ENCODE measurements at places on chromosomes 3 and 15. TPM values are rescaled to one million over a fixed set of nuclear protein-coding genes. Genes with fewer than 3 reads are reported as not detected.

TERC gene
- 0.86 TPM for total RNA-seq

- no peak for DNase-seq
Observed at GRCh38 chr3:102163039-102163817, 271.6 kb upstream of the ZPLD1 start.

GRCh38 chr3:132198516-132198915 is 118.7 kb upstream of the ACP3 start:
- DNase-seq, result no peak

- no peak for DNase-seq
Observed at GRCh38 chr3:105304487-105304886, 62.2 kb upstream of the ALCAM start.

- no peak for DNase-seq
Observed at GRCh38 chr3:31505371-31506048, 27.2 kb upstream of the STT3B start.

DNA sequence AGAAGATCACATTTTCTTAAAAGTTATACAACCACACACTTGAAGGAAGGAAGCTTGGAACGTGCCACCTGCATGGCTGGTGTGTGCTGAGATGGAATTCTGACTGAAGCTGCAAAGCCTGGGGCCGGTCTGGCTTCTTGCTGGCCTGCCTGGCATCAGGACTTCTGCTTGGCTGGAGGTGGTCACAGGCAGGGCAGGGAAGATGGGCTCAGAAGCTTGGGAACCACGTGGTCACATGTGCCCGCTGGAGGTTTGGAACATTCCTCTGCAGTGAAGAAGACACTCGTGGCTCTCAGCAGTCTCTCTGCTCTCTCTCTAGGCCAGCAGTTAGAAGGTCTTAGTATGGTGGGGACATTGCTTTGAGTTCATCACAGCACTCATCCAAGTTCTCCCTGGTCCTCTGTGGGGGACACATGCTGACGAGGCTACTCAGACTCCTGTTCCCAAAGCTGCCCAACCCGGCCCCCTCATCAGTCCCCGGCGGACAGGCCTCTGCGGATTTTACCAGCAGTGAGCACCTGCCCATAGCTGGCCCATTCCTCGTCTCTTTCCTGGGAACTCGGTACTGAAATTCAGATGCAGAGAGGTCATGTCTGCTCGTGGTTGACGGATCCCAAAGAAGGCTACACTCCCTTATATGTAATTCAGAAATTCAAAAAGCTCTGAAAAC is 229.0 kb downstream of the ADAMTS17 start:
- peak; percentile 70 for DNase-seq

TMEM212 gene
- not detected for total RNA-seq

DNA sequence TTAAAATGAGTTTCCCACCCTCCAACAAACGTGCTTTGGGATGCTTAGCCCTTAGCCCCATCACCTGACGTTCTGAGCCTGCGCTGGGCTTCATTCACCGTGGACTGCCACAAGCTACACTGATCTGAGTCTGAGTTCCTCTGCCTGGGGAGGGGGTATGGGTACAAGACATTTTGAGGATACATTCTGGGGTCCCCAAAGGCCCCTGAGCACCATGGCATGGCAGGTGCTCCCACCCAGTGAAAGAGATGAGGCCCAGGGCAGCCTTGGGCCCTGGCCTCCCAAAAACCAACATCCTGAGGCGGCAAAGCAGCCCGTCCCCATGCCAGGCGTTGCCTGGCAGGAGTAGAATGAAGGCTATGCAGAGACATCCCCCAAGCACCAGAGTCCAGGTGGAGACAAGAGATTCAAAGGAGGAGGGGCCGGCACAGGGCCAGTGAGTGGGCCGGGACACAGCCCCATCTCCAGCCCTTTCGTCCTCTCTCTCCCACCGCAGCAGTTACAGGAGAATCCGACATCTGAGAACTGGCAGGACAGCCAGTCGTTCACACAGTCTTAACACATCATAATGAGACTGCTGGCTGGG is 74.5 kb downstream of the VGLL4 start:
- DNase-seq, result no peak

DNA sequence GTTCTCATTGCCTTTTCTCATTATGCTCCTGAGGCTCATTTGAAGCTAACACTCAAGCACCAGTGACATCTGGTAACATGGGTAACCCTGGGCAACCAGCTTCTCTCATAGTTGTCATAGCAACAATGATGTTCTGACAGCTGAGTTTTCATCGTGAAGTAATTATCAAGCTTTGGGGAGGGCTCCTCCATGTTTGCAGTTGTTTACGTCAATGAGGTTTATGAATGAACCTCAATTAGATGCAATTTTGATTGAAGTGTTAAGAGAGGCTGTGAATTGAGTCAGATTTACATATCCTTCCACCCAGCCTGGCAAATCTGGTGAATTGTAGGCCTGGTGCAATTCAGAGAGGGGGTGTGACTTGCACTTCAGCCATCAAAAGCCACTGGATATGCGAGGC is 119.3 kb upstream of the CHD2 start:
- DNase-seq, result no peak

TRPM7 gene
- total RNA-seq, result 34.5 TPM

DNA sequence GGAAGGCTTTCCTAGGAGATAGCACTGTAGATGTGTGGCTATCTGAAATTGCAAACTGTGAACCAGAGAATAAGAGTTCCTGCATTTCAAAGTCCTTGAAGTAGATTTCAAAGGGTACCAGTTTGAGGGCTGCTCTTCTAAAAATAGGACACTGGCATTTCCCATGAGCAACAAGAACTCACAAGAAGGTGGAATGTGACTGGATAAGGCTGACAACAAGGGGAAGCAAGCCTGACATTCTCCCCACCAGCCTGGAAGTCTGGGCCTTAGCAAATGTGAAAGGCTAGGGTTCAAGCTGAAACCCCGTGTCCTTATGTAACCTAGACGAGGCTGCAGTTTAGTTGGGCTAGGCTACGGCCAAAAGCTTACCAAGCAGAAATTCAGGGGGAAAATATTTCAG is 18.7 kb upstream of the TJP1 start:
- no peak for DNase-seq

DNA sequence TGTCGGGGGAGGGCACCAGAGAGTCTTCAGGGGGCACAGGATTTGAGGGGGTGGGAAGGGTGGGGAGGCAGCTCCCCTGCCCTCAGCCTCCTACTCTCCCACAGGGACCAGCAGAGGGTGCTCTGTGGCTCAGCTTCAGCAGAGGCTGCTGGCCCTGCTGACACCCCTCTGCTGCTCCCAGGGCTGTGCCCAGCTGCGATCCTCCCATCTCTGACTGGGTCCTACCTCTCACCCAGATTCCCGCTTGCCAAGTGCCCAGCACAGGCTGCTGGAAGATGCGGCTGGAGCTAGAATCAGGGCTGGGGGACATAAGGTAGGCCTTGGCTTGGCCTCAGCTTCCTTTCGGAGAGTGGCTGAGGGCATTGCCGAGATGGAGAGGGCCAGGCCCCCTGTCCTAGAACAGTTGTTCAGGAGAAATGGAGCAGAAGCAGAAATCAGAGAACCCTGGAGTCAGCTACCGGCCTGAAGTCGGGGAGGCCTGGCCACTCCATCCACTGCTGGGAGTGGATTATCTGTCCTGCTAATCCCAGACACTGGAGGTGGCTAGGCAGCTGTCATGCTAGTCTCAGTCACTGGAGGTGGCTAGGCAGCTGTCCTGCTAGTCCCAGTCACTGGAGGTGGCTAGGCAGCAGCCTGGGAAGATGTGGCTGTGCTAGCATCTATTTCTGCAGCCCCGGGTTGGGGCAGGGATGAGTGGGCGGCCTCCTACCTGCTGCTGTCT is 3.9 kb downstream of the GRM2 start:
- DNase-seq, result peak; percentile 66

RNF13 gene
- 46.6 TPM for total RNA-seq

GP9 gene
- 0.27 TPM for total RNA-seq

GRCh38 chr3:50303013-50303815 is at the start of gene HYAL1:
Gene HYAL1, minus strand, starts transcription at chr3:50303574. Its CDS starts 618 bp downstream, at chr3:50302956.
- peak; percentile 90 for DNase-seq

C3orf49 gene
- not detected for total RNA-seq

GRCh38 chr3:116148881-116149851 is 296.1 kb downstream of the LSAMP start:
- DNase-seq, result no peak

DNA sequence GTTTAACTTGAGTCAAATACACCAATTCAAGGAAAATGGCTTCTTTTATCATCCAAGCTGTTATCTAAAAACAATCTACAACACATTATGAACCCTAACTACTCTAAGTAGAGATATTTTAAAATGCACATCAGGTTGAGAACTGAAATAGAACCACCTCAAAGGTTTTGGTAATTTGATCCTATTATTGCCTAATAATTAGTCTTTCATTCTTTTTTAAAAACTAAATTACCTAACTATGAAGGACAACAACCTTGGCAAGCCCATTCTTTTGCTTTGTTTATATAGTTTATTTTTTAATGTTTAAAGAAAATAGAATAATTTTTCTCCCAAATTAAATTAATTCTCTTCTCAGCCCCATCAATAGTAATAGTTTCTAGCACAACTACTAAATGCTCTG is 61.1 kb upstream of the PPIB start:
- no peak for DNase-seq

DNA sequence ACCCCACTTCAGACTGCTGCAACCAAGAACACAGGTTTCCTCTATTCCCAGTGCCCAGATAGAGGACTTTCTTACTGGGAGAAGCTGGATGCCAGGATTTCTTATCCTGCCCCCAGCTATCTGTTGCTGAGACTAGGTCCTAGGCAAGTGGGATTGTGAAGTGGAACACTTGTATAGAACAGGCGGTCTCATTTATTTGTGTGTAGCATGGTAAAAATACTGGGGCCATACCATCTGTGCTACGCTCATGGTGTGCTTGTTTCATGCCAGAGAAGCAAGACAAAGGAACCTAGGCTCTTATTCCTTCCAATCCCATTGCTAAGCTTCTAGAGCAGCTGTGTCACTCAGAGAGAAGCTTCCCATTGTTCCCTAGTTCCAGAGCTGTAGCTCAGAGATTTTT is 191.5 kb upstream of the EPHA6 start:
- DNase-seq, result no peak

DLL4 gene
- 11.5 TPM for total RNA-seq

MCF2L2 gene
- total RNA-seq, result 1.1 TPM

GRCh38 chr3:133781570-133781969 is 24.0 kb upstream of the SRPRB start:
- DNase-seq, result no peak

GRCh38 chr3:81716870-81717509 is 44.5 kb downstream of the GBE1 start:
- DNase-seq, result no peak

- DNase-seq, result peak; percentile 15
Observed at GRCh38 chr15:68391121-68391520, 40.8 kb downstream of the ITGA11 start.

DNA sequence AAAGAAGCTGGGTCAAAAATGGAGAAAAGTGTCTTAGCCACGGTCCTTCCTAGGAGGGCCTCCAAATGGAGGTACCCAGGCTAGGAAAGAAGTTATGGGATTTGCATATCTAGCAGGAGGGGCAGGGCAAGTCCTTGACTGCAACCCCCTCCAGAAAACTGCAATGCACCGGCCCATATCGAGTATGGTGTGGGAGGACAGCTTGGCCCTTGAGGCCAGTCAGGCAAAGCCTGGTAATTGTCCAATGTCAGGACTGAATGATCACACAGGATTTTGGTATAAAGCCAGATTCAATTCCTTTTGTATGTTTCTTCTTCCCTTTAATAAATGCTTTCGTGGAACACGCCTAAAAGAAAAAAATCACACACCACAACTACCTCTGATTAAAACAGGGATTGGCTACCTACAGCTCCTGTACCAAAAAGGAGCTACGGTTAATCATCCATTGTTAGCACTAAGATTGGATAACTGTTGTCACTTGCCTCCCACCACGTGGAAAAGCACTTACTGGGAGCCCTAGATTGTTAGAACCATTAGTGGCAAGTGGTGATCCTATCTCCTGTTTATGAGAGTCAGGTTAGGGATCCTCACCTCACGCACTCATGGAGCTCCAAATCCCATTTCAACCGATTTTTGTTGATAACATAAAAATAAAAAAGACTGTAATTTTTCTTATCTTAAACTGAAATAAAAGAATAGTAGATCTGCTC is 1.2 kb downstream of the ZNF770 start:
- DNase-seq, result no peak

DNAH12 gene
- total RNA-seq, result 0.22 TPM

CDCP1 gene
- total RNA-seq, result 0.57 TPM

GRCh38 chr3:37543666-37544065 is 318.0 kb upstream of the CTDSPL start:
- no peak for DNase-seq

DNA sequence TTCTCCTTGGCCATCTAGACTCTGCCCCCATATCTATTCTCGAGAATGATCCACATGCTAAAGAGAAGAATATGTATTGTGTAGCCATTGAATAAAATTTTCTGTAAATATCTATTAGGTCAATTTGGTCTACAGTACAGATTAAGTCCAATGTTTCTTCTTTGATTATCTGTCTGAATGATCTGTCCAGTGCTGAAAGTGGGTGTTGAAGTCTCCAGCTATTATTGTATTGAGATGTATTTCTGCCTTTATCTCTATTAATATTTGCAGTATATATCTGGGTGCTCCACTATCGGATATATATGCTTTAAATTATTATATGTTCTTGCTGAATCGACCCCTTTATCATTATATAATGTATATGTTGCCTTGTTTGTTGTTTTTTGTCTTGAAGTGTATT is 384.9 kb upstream of the ROBO1 start:
- DNase-seq, result no peak

CLRN1 gene
- total RNA-seq, result not detected

DNA sequence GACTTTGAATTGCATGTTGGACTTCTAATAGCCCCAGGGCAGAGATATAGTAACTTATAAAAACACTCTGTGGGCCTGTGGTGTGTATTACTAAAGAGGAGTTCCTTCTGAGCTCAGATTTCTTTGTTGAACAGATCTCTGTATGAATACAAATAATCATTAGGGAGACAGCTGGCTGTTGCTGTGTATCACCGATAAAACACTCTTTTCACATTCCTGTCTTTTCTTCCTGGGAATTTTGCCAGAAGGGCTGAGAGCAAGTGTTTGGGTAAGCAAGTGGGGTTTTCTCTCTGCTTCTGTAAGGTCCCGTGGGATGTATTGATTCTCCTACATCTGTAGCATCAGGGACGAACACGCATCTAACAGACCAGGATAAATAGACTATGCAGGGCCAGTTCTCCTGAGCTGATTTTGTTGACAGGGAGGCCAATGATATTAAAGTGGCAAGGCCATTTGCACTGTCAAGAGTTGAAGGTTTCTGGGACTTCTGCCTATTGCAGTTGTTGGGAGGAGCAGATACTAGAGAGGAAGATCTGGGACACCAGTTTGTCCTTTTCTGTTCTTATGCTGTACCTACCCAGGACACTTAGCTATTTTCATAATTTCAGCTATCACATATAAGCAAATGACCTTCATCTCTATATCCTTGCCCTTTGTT is 225.9 kb upstream of the CD96 start:
- DNase-seq, result no peak

- DNase-seq, result no peak
Observed at GRCh38 chr15:55513152-55513551, 5.1 kb upstream of the DNAAF4 start.

DNA sequence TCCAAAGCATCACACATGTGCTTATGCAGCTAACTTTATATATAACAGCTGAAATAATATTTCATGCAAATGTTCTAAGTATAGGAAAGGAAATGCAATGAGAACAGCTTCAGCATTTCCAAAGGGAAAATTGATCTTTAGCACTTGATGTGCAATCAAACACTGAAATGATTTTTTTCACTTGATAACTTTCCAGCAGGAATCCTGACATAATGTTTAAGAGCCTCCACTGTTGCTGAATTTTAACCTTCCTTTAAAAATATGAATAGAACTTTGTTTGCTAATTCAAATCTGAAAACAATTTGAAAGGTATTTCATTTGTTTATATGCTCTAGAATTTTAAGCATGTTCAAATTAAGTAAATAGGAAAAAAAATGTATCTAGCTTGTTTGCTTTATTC is 96.9 kb upstream of the STRIT1 start:
- no peak for DNase-seq

GRCh38 chr3:45617430-45618080 is 23.0 kb downstream of the LIMD1 start:
- no peak for DNase-seq

Measured in cardiac septum (tissue), 1 donor.